ENCODE measurements at places on chromosomes 5 and 9.

DNA sequence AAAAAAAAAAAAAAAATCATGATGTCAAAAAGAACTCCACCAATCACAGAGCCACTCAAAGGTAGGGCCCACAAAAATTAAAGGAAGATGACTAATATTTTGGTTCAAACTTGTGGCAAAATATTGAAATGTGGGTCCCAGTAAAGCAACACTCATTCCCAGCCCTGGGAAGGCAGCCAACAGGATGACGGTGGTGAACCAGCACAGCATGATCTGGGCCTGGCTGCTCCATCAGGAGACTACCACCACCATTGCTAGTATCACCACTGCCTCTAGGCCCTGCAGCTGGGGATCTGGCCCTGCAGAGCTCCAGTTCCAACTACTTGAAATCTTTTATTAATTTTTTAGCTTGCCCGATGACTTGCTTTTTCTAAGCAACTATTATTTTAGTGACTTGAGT, 206.8 kb upstream of the ITGA1 start:
- DNase-seq, result no peak

- no peak for DNase-seq
Measured at GRCh38 chr5:39502704-39503103, 77.9 kb upstream of the DAB2 start.

DNA sequence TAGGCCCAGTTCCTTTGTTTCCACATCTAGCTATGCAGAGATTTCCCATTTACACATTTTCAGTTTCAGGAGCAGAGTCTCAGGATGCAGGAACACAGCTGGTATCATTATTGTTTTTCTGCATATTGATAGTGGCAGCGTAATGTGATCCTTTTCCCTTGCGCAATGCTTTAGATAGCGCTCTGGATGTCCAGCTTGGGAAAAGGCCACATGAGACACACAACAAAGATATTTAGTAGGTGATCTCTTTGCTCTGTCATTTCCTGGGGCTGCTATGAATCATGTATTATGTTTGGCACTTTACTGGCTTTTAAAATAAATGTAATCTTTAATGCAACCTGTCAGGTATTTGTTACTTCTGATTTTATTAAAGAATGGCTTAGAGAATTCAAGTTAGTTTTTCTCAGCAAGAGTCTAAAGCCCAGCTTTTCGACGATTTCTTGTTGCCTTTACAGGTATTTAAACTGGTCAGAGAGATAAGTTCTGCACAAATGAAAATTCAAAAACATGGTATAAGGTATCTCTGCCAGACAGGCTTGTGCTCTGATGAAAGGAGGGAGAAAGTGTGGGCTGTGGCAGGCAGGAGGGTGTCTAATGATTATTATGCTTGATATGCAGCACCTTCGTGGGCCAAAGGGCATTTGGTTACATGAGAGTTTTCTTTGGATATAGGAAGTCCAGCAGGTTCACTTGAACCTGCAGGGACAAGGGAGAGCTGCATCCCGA, 42.2 kb downstream of the PTTG1 start:
- DNase-seq, result no peak

DNA sequence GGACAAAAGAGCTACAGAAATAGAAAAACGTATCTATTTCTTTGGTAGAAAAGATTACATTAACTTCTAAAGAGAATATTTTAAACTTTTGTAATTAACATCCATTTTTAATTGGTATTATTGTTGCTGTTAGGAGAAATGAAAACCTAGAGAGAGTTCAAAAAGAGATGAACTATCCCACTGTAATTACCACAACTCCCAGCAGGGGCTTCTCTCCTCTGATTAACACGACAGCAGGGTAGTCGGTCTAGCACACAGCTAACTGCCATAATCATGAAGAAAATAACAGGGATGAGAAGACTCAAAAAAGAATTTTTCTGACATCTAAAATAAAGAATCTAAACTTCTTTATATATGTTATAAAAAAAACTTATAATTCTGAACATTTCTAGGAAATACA, 86.2 kb upstream of the CDH9 start:
- DNase-seq, result no peak

GRCh38 chr9:20437476-20437875, 184.8 kb downstream of the MLLT3 start:
- DNase-seq, result no peak

- DNase-seq, result no peak
Measured at GRCh38 chr9:2321523-2322148, 300.0 kb upstream of the VLDLR start.

- no peak for DNase-seq
Measured at GRCh38 chr5:72347801-72348308, 27.7 kb downstream of the PTCD2 start.

DNA sequence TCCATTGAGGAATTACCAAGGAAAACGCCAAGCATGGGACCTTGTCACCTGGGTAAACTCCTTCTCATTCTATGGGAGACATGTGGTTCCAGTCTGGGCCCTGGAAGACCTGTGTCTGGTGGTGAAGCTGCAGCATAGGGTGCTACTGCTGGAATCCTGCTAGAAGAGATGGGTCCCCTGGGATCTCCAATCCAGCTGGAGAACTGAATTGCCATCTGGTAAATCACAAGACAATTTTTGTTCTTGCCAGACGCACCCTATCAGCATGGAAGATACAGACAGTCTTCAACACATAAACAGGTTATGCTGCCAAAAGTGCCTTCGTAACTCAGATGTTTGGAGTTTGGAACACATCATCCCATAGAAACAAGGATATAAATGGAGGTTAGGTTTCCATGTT, 424.0 kb upstream of the BRINP1 start:
- DNase-seq, result no peak

GRCh38 chr9:125644819-125645507, 62.0 kb downstream of the MAPKAP1 start:
- DNase-seq, result no peak

- DNase-seq, result no peak
Measured at GRCh38 chr5:122200450-122200849, 71.1 kb downstream of the ZNF474 start.

- no peak for DNase-seq
Measured at GRCh38 chr5:142829801-142830220, 59.6 kb downstream of the ARHGAP26 start.

DNA sequence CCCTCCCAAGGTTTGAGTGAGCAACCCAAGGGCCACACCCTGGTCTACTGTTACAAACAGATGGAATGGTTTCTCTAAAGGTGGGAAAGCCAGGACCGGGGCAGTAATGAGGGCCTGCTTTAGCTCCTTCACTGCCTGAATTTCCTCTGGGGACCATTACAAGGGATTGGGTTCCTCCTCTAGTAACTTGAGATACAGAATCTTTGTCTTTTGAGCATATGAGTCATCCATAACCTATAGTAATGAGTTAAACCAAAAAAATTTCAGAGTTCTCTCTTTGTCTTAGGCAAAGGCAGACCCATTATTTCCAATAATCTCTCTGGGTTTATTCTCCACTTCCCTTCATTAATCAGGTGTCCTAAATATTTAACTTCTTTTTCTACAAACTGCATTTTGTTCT, 618.8 kb downstream of the HINT1 start:
- DNase-seq, result no peak

- no peak for DNase-seq
Measured at GRCh38 chr9:127523312-127523851, 72.1 kb downstream of the LRSAM1 start.

DNA sequence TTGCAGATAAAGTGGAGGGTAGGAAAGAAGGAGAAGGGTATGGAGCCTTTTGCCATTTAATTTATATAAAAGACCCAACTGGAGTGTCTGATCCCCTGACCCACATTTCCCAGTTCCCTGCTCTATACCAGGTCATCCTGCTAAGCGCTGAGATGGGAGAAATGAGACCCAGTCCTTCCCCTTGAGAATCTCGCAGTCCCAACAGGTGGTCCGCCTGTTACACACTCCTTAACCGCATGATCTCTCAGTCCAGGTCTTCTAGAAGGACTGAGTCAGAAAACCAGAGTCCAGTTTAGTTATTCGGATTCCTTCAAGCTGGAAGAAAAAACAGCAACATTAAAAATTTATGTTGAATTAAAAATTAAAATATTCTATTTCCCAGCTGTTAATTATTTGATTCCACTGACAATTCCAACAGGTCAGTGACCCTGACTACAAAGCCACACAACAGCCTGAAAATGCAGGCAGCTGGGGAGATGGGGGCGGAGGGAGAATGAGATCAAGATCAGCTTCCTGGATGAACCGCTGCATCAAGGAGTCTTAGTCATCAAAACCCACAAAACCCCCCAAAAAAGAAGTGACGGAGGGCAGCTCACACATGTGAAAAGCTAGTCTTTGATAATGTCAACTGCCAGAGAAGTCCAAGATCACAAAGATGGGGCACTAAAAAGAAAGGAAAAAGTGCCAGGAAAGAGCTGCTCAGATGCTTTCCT, 44.0 kb downstream of the GGTA1 start:
- DNase-seq, result no peak

GRCh38 chr9:138118601-138119071, 241.1 kb downstream of the CACNA1B start:
- DNase-seq, result no peak

DNA sequence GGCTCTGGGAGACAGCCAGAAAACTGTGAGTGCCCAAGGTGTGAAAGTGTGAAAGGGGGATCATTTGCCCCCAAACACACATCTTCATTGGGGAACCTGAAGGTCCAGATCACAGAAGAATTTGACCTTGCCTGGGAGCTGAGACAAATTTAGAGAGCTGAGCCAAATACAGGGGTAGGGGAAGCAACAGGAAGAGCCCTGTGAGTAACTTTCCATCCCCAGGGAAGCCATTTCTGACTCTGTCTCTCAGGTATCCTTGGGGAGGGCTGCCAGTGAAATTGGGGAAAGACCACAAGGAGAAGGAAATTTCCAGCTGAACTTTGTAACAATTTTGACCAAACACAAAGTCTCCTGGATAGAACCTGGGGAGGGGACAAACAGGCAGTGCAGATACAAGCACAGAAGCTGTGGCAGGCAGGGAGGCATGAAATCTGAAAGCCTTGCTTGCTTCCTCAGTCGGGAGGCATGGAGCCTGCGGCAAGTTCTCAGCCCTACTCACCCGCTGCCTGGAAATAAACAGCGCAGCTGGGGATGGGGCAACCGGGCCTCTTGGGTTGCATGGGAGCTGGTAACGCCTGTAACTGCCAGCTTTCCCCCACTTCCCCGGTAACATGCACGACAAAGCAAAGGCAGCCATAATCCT, 31.5 kb upstream of the ZCCHC9 start:
- no peak for DNase-seq

DNA sequence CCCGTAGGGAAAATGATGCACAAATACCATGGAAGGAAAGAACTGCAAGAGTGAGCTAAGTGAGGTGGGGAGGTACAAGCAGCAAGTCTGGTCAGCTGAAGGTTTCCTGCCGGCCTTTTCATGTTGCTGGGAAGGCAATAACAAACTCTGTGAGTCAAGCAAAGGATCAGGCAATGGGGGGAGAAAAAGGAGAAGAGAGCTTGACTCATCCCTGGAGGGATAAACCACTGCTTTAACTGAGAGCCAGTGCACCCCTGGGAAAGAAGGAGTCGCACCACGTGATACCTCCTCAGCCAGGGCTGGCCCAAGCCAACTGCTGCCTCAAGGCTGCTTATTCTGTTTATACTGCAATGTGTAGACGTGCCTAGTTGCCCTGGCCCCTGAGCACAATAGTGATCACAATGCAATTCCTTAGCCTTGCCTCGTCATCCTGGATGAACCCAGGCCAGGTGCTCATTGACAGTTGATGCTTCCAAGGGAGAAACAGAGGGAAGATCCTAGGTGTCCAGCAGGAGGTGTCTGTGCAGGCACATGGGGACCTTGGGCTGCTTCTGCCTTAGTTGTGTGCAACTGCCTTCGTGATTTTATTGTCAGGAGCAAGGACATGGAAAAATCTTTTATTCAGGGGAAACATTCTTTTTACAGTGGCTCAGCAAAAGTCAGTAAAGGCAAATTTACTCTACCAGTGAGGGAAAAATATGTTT, 203.0 kb upstream of the TUT7 start:
- DNase-seq, result no peak

GRCh38 chr9:133971981-133972941, 19.9 kb downstream of the VAV2 start:
- DNase-seq, result no peak

DNA sequence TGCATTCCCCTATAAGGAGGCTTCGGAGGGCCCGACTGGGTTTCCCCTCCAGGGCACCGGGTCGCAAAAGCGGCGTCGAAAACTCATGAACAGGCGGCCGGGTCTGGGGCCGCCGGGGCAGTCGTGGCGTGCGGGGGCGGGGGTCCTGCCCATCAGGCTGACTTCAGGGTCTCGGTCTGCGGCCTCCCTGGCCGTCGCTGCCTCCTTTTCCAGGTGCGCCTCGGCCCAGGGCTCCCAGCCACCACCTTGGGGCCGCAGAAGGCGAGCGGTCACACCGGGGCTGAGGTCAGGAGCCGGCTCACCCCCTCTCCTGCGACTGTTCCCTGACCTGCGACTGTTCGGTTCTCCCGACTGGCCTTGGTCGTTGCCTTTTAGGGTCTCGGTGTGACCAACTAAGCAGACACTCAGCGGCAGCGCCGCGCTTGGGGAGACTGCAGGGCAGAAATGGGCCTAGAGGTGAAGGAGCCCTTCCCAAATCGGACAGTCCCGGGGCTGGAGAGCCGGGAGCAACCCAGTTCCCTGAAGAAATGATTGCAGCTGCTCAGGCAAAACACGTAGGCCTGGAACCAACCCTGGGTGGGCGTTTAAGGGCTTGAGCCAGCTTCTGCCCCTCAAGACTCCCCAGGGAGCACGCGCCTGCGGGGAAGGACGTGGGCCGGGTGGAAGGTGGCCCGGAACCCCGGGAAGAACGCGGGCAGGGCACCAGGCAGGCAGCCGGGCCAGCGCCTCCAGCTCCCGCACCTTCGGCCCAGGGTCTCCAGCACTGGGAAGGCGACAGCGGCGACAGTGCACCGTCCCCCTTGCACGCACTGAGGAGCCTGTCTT, 11.2 kb downstream of the IRX2 start:
- DNase-seq, result peak; percentile 79

GRCh38 chr5:68953875-68954617, 139.8 kb upstream of the SLC30A5 start:
- DNase-seq, result no peak

GRCh38 chr5:26009742-26010141, 1028.6 kb downstream of the CDH9 start:
- DNase-seq, result no peak

DNA sequence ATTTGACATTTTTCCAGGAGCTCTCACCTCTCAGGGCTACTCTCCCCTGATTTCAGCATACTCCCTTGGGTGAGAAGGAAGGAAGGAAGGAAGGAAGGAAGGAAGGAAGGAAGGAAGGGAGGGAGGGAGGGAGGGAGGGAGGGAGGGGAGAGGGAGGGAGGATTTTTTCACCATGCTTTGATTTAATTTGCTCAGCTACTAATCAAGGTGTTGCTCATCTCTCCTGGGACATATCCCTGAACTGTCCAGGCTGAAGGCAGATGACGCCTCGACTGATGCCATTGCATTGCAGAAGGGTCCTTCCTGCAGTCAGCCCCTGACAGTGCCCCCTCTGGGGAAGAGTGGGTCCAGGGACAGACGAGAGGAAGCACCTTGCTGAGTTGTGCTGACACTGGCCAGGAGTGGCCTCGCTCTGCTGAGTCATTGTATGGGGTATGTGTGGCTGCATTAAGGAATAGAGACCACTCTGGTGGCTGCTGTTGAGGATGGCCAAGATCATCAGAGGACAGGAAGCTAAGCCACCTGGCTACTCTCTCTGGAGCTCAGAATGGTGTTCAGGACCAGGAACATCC, 43.6 kb upstream of the CRB2 start:
- no peak for DNase-seq

- no peak for DNase-seq
Measured at GRCh38 chr5:52728686-52729085, 59.0 kb upstream of the ITGA1 start.
